T-helper 2 cell treated with Interferon-gamma antibody and Interleukin-4, amounts not matched to agents 100 ng/mL and 5 ng/mL, for 36 hours (primary cell): ENCODE measurements at places on chromosomes 13 and 19. TPM values are rescaled to one million over a fixed set of nuclear protein-coding genes. Genes with fewer than 3 reads are reported as not detected.

Gene CCDC169
- total RNA-seq: 0.32 TPM in 1 of 2 replicates, not detected in the other

Gene ZNF432
- 12.7 and 12.9 TPM in 2 replicates for total RNA-seq

Gene NACC1
- total RNA-seq: 77.4 and 81.8 TPM in 2 replicates

Gene ZNF567
- total RNA-seq: 8.9 and 9.2 TPM in 2 replicates

Gene ZNF98
- total RNA-seq: not detected in 2 replicates

Gene PSG11
- not detected in 2 replicates for total RNA-seq

Gene BRCA2
- 24.7 and 25.3 TPM in 2 replicates for total RNA-seq

Gene RNF17
- total RNA-seq: not detected in 2 replicates

Gene OR7E24
- total RNA-seq: not detected in 2 replicates

Gene SPATA13
- total RNA-seq: 48.8 and 52.6 TPM in 2 replicates

Gene FFAR1
- total RNA-seq: not detected in 2 replicates

Gene KCNC3
- 9.4 and 9.5 TPM in 2 replicates for total RNA-seq

Gene CLDND2
- 5.1 and 5.7 TPM in 2 replicates for total RNA-seq

Gene RGS9BP
- 0.18 and 0.41 TPM in 2 replicates for total RNA-seq

Gene GJB2
- total RNA-seq: 2.9 and 3.7 TPM in 2 replicates

Gene MEIS3
- 0.20 TPM in 1 of 2 replicates, not detected in the other for total RNA-seq

Gene LILRB5
- not detected in 2 replicates for total RNA-seq

Gene ZNF235
- total RNA-seq: 4.2 and 5.3 TPM in 2 replicates

Gene ZNF30
- 2.2 and 2.8 TPM in 2 replicates for total RNA-seq

Gene KIR2DL4
- total RNA-seq: not detected in 2 replicates

Gene AKAP11
- total RNA-seq: 34.8 and 35.3 TPM in 2 replicates

Gene SWSAP1
- total RNA-seq: 2.6 and 3.6 TPM in 2 replicates

Gene ZNF433
- total RNA-seq: 0.14 and 0.16 TPM in 2 replicates

Gene ZNF154
- 4.3 and 5.1 TPM in 2 replicates for total RNA-seq

Gene GSX1
- total RNA-seq: not detected in 2 replicates

Gene FIZ1
- 14.4 and 14.7 TPM in 2 replicates for total RNA-seq

Gene SERTAD1
- total RNA-seq: 8.3 and 8.9 TPM in 2 replicates

Gene OR7A10
- total RNA-seq: not detected in 2 replicates

Gene LILRB3
- total RNA-seq: 0.14 and 0.61 TPM in 2 replicates

Gene AMER2
- total RNA-seq: not detected in 2 replicates

Gene ZNF112
- not detected in 2 replicates for total RNA-seq

Gene CPAMD8
- total RNA-seq: 1.3 and 1.6 TPM in 2 replicates

Gene SYNE4
- 2.6 and 2.7 TPM in 2 replicates for total RNA-seq

Gene SLC6A16
- 3.5 and 3.8 TPM in 2 replicates for total RNA-seq

Gene ZNF534
- not detected in 2 replicates for total RNA-seq

Gene PNMA8A
- total RNA-seq: not detected in 2 replicates

Gene SEMA6B
- total RNA-seq: not detected in 2 replicates

Gene CLDN10
- not detected in 2 replicates for total RNA-seq

Gene P2RY11
- 27.7 and 31.1 TPM in 2 replicates for total RNA-seq

Gene SIN3B
- total RNA-seq: 37.4 and 39.1 TPM in 2 replicates

Gene IGLON5
- total RNA-seq: not detected in 2 replicates

Gene GPR183
- 68.9 and 69.8 TPM in 2 replicates for total RNA-seq

Gene ZNF416
- 4.5 and 5.0 TPM in 2 replicates for total RNA-seq
